Activated CD4-positive, alpha-beta T cell treated with anti-CD3 and anti-CD28 coated beads, Interleukin-2, amount 50 U/mL, for 48 hours (primary cell): ENCODE measurements at places on chromosomes 4 and X.

GRCh38 chr4:180717451-180718033, 1525.7 kb upstream of the TENM3 start:
- no peak for DNase-seq

DNA sequence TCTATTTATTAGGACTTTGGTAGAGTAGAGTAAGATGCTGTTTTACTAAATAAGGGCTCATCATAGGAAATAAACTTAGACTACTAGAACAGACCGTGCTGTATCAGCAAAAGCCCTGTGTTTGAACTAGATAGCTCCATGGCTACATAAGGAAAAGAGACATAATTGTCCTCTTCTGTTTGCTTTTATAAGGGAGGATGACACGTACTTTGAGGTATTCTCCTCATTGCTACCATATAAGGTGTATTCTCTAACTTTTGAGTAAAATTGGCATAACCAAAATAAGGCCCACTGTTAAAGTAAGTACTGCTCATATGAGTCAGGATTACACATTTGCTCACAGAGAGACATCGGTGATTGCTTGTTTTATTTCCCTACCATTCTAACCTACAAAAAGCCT, 64.3 kb downstream of the PDLIM5 start:
- DNase-seq, result no peak

GRCh38 chr4:9996319-9997110, 24.8 kb downstream of the SLC2A9 start:
- no peak for DNase-seq

GRCh38 chrX:16587836-16588235, 62.1 kb upstream of the S100G start:
- no peak for DNase-seq

- no peak for DNase-seq
Observed at GRCh38 chr4:85430697-85431096, 44.3 kb upstream of the ARHGAP24 start.

DNA sequence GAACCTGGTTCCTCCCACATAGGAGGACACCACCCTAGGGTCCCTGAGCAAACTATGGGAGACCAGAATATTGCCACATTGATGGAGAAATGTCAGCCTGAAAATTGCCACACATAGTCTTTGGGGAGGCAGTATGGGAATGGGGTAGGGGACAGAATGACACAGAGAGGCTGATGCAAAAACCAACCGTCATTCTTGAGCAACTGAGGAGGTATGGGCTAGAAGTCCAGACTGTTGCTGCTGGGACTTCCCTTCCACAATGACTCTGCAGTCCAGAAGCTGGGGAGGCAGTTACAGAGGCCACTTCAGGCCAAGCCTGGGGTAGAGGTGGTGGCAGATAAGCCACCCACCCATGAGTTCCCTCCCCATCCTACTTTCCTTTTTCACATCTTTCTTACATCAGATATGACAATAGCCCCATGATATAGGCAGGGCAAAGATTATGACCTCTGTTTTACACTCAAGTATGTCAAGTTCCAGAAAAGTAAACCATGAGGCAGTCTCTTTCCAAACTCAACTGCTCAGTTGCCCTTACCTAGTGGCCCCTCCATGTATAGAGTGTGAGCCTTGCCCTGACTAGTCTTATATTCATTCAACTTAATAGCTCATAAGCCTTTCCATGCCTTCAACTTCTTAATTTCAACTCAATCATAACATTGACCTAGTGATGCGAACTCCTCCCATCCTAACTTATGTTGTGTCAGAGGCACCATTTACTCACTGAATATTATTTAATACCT, 41.7 kb downstream of the VSIG4 start:
- DNase-seq, result no peak

GRCh38 chr4:11487868-11488544, 59.3 kb upstream of the HS3ST1 start:
- no peak for DNase-seq
